GOT3 (cell line): ENCODE measurements at places on chromosomes 1 and 21.

DNA sequence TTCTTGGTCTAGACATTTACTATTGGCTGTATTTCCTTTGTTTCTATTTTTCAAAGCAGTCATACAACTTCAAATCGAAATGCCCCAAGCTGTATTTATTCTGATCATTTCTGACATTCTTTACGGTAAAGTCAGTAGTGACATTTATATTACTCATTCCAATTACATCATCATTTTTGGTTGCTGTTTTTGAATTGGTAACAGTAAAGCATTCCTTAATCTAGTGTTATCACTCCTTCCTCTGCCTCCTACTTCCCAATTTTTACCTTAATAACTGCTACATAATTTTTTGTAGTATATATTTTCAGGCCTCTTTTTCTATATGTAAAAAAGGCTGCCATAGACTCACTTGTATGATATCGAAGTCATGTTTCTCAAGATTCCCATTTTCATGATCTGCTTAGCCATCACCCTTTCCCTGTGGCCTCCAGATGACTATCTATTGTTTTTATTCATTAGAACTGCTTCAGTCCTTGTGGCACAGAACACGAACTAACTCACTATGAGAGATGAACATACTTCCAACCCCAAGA lies 167.2 kb downstream of the RUNX1 start:
- no peak for DNase-seq

DNA sequence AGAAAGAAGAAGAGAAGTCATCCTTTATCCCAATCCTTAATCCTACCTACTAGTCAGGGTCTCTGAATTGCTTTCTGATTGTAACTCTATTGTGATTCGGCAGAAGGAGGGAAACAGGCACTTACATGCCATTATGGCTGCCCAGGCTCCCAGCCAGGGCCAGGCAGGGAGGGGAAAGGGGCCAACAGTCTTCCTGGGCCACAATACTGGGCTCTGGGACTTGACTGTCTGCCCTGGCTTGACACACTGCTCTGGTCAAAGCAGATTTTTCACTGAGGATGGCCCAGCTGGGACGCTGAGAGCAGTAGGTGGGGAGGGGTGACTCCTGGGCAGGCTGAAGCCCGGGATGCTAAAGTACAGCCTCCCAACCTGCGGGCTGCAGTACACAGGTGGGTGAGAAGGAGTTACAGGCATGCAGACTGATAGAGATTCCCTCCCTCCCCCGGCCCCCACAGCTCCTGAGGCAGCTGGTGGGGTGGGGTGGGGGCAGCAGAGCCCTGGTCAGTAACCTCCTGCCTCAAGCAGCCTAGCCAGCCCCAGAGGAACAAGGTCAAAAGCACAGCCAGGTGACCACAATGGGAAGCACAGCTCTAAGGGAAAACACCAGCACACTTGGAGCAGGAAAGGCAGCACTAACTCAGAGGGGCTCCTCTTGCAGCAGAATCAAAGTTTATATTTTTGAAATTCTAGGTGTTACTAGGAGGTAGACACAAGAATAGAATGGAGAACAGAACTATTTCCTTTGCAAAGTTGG lies 25.3 kb downstream of the KCND3 start:
- no peak for DNase-seq

- no peak for DNase-seq
Observed at GRCh38 chr1:119367432-119368124, 1.0 kb upstream of the HAO2 start.

DNA sequence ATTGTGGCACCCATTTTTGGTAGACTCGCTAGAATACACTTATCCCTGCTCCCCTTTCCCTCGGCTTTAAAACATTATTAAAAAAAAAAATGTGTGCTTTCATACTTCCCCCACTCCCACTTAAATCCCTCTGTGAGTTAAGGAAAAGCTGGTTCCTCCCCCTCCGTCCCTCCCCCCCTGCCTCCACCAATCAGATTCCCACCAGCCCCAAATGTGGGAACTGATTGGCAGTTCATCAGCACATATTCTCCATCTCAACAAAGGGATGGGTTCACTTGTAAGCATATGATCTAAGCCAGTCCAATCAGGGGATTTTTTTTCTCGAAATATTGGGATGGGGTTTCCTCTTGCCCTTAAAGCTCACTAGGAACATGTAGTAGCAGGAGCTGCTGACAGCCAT lies 10.8 kb upstream of the FYB2 start:
- no peak for DNase-seq

- no peak for DNase-seq
Observed at GRCh38 chr1:9174243-9174642, 45.3 kb upstream of the GPR157 start.

DNA sequence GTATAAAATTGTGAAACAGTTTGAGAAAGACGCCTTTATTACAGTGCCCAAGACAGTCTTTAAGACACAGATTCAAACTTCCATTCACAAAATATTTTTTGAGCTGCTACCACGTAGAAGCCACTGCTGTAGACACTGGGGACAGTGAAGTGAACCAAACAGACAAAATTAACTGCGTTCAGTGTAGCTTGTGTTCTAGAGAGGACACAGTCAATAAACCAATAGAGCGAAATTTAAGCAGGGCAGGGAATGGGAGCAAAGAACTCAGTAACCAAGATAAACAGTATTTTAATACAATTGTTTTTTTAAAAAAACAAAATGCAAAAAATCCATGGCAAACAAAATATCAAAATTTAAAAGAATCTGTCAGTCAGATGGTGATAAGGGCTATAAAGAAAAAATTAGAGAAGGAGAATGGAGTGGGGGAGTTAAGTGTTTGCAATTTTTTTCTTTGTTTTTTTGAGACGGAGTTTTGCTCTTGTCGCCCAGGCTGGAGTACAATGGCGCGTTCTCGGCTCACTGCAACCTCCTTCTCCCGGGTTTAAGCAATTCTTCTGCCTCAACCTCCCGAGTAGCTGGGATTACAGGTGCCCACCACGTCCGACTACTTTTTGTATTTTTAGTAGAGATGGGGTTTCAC lies 719 bp upstream of the PARS2 start:
- DNase-seq, result no peak

GRCh38 chr1:178122283-178122682 lies 28.4 kb downstream of the RASAL2 start:
- DNase-seq, result no peak

DNA sequence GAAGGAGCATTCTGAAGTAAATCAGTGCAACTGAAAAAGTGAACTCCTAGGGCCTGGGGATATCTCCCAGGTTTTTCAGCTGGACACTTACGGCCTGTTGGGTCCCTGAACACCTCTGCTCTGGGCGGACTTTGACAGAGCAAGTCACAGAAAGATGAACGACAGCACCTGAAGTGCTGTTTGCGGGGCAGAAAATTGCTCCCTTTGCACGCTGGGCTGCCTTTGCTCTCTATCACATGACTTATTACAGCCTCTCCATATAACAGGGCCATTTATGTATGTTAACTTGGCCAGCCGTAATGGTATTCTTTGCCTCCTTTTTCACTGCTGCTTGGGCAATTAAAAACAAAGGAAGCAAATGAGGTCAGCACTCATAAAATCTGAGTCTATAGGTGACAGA lies 332.9 kb downstream of the BARHL2 start:
- DNase-seq, result no peak

GRCh38 chr1:60695716-60696171 lies 386.6 kb upstream of the NFIA start:
- DNase-seq, result no peak

DNA sequence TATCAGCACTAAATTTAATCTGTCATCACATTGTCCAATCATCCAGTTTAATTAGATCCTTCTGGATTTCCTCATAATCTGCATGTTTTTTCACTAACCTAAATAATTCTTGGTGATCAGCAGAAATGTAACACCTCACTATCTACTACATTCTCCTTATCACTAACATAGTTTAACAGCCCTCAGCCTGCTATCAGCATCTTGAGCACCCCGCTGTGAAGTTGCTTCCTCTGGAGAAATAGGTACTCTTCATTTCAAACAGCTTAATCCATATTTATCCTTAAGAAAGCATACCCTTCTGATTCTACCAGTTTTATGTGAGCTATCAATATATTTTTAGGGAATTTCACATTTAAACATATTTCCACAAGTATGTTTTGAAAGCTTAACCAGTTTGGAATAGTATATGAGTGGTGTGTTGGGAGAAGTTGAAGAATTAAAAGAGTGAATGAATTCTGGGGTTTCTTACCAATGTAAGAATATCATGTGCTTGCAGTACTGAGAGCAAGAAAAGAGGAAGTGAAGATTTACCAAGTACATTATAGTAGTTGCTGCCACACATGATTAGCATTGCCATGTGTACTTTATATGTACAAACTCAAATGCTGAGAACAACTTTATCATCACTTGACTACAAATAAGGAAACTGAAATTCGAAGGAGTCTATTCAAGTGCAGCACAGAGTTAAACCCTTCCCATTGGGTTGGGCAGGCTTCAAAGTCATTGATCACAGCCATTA lies 771.1 kb upstream of the ADGRL4 start:
- DNase-seq, result no peak

- no peak for DNase-seq
Observed at GRCh38 chr1:160755911-160756848, 17.1 kb downstream of the SLAMF7 start.

GRCh38 chr1:52967666-52968065 lies 40.6 kb downstream of the SCP2 start:
- no peak for DNase-seq

GRCh38 chr21:31087639-31088473 lies 49.6 kb upstream of the KRTAP19-8 start:
- DNase-seq, result no peak

- no peak for DNase-seq
Observed at GRCh38 chr1:203178821-203179666, 3.4 kb upstream of the MYBPH start.

- DNase-seq, result no peak
Observed at GRCh38 chr21:38937286-38937790, 131.6 kb downstream of the ETS2 start.

DNA sequence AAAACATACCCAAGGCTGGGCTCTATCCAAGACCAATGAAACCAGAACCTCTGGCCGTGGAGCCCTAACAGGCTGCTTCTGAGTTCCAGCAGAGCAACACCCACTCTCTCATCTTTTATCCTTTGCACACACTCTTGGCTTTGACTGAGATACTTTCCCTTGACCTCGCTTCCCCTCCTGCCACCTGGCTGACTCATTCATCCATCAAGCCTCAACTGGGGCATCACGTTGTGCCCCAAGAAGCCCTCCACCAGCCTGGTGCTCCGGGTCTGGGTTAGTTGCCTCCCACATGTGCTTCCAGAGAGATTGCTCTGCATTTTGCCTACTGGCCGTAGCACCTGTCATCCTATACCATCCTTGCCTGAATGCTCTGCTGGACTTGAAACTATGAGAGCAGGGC lies 34.5 kb upstream of the SERBP1 start:
- no peak for DNase-seq

GRCh38 chr1:206674745-206675175 lies 9.9 kb upstream of the MAPKAPK2 start:
- no peak for DNase-seq

GRCh38 chr1:69073176-69073575 lies 494.5 kb upstream of the LRRC7 start:
- DNase-seq, result no peak

GRCh38 chr1:3066250-3066711 lies 2.7 kb upstream of the PRDM16 start:
- DNase-seq, result no peak

DNA sequence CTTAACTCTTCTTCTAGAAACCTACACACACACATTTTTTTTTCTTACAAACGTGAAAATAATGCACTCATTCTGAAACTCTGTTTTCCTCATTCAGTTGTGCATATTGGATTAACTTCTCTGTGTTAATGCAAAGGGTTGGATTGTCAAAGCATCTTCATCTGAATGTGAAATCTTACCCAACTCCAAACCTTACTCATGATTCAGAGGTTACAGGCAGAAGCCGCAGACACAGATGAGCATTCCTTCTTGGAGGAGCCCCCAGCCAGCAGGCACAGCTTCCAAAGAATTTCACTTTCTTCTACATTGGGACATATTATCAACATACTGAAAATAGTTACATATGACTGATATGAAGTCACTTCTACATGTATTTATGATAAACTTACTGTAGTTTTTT lies 15.7 kb downstream of the PATJ start:
- DNase-seq, result no peak

GRCh38 chr1:50175719-50176639 lies 67.3 kb downstream of the ELAVL4 start:
- DNase-seq, result no peak

- DNase-seq, result no peak
Observed at GRCh38 chr1:204192046-204192445, 4.2 kb downstream of the KISS1 start.

DNA sequence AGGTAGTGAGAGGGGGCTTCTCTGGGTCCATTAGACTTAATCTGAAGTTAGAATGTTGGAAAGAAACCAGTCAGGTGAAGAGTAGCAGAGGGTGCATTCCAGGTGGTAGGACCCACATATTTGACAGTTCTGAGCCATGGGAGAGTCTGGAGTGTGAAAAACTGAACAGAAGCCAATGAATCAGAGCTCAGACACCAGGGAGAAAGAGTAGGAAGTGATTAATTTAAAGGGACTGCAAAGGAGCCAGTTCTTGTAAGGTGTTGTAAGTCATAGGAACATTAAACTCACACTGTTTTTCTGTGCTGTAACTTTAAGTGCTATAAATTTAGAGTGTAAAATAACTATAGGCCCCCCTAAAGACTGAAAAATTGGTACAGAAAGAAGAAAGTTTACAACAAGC lies 5.9 kb upstream of the DHX9 start:
- no peak for DNase-seq

DNA sequence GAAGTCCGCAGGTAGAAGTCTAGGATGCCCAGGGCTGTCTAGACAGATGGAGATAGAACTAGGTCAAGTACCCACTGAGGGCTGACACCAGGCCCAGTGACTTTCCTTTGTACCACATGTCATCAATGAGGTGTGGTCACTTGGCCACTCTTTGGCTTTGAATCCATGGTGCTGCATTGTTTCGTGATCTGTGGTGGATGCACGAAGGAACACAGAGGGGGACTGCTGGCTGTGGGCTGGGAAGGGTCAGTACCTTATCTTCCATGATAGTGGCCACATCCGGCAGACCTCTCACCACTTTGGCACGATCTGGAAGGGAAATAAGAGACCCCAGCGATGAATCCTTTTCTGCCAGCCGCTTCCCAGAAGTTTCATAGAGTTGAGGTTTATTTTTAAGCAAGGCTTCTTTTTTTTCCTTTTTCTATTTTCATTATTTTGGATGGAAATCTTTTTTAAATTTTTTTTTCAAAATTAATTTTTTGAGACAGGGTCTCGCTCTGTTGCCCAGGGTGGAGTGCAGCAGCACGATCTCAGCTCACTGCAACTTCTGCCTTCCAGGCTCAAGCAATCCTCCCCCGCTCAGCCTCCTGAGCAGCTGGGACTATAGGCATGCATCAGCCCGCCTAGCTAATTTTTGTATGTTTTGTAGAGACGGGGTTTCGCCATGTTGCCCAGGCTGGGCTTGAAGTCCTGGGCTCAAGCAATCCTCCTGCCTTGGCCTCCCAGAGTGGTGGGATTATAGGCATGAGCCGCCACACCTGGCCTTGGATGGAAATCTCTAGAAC lies 53.1 kb downstream of the MYOM3 start:
- no peak for DNase-seq

GRCh38 chr1:186188736-186189135 lies 186.3 kb downstream of the TPR start:
- DNase-seq, result no peak

- no peak for DNase-seq
Observed at GRCh38 chr1:34926156-34926555, 3.3 kb downstream of the DLGAP3 start.

GRCh38 chr21:36747041-36747814 lies 48.3 kb downstream of the SIM2 start:
- no peak for DNase-seq
